Stomach (tissue), 19 donors: ENCODE measurements at places on chromosomes 7 and 10. TPM values are rescaled to one million over a fixed set of nuclear protein-coding genes. Genes with fewer than 3 reads are reported as not detected.

DNA sequence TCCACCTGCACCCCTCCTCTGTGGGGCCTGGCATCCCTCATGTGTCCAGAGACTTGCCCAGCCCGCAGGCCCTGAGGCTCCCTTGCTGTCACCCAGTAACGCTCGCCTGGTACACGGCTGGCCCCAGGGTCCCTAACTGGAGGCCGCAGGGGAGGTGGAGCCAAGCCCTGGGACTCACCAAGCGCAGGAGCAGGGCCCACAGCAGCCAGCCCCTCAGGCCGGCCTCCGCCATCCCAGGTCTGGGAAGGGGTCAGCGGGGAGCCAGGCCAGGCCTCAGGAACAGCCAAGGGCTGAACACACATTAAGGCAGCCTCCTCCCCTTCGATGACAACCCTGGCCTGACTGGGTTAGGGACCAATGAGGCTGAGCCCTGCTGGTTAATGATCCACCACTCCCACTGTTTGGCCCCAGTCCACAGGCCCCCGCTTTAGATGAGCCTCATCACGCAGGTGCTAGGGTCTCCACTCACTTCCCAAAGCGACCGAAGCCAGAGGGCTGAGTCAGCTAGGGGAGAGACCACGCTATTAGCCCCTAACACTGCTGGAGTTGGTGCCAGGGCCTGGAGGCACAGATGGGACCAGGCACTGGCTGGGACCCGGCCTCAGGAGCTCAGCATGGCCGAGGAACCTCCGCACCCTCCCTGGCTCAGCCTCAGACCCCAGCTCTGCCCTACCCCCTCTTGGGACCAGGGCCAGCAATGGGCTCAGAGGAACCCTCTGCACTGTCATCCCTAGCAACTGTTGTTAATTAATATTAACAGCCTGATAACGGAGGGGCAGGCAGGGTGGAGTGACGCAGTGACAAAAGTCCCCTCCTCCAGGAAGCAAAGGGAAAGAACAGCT is at the start of gene NPC1L1:
NPC1L1 (minus strand) TSS at position 303 of the 842 bp plus-strand sequence; CDS start at position 232, 71 bp downstream.
- no peak for DNase-seq

PAPOLB gene
- total RNA-seq: not detected

- DNase-seq: no peak
Observed at GRCh38 chr10:122391875-122392274, 17.4 kb downstream of the PLEKHA1 start.

DNAAF5 gene
- 210 TPM for total RNA-seq

- no peak for DNase-seq
Observed at GRCh38 chr7:33788531-33788930, 116.8 kb upstream of the BMPER start.

SRRM3 gene
- total RNA-seq: 0.37 TPM

- peak; percentile 18 for DNase-seq
Observed at GRCh38 chr10:63464402-63465292, 1.1 kb downstream of the JMJD1C start.

DNA sequence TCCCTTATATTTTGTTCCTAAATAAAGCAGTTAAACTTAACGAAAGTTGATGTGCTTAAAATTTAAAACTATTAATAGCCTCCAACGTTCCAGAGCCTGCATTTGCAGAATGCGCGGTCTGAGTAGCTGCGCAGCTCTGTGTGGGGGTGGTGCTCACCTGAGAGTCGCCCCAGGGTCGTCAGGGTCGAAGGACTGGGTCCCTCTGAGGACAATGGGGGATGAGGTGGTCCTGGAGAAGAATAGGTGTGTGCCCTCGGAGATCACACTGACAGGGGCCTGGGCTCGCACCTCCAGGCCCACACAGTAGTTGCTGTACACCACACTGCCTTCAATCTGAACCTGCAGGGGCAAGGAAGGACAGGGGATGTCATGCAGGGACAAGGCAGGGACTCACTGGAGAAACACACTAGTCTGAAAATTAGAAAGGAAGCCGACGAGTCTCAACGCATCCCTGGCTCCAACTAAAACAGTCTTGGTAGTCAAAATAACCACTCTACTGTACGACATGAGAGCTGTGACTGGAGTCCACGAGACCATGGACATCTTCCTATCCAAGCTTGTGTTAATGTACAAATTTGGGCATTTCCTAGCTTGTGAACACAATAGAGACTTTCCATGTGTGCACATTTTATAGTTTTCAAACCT is 54.4 kb downstream of the PKD1L1 start:
- DNase-seq: no peak

ENTPD1 gene
- total RNA-seq: 56.7 TPM

DNA sequence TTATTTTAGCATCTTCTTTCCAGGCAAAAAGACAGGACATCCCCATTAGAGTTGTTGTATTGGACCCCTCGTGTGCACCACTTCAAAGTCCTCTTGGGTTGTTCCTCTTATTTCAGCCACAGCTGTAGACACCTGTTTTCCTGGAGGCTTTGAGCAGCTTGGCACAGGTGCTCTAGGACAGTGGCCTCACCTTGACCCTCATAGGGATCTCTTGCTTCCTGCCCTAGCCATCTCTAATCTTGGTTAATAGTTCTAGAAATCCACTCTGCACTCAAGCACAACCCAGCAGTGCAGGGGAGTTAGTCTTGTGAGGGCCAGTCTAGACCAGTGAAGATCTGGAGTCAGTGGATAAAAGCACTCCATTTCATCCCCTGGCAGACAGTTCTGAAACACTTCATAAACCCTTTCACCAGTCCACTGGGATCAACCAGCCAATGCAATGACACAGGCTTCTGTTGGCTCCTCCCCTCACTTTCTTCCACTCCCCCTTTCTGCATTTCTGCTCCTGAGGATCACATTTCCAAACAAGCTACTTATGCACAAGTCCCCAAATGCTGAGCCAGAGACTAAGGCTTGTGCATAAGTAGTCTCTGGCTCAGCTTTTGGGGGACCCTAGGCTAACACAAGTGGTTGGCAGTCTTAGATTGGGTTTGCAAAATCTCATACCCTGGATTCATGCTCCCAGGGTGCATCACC is 131.5 kb upstream of the LAMB4 start:
- DNase-seq: no peak

GRCh38 chr10:112098682-112099081 is 84.9 kb downstream of the GPAM start:
- DNase-seq: no peak

DNA sequence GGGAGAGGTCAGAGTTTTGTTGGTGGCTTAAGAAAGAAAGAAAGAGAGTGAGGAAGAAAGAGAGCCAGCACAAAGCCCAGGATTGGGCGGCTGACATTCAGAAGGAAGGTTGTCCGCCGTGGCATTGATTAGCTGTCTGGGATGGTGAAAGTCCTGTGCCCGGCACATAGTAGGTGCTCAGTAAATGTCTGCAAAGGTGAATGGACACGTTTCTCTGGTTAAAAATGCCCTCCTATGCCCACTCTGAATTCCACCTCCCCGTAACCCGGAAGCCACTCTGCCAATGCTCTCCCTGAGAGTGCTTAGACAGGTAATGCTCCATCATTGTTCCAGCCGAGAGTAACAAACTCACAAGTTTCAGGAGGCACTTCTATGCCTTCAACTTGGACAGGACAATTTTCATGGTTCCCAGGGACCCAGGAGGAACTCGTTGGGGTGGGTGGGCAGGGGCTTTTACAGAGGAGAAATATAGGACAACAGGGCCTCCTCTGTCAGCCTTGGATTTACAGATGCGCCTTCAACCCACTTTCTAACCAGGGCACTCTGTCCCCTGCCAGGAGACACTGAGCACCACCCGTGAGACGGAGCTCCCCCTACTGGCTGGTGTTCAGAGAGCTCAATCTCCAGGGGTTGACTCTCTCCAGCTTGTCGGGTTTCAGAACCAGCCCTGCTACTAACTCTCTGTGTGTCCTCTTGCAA is 411.5 kb upstream of the ZMIZ1 start:
- DNase-seq: peak; percentile 86

NRG3 gene
- total RNA-seq: 2.5 TPM

DNA sequence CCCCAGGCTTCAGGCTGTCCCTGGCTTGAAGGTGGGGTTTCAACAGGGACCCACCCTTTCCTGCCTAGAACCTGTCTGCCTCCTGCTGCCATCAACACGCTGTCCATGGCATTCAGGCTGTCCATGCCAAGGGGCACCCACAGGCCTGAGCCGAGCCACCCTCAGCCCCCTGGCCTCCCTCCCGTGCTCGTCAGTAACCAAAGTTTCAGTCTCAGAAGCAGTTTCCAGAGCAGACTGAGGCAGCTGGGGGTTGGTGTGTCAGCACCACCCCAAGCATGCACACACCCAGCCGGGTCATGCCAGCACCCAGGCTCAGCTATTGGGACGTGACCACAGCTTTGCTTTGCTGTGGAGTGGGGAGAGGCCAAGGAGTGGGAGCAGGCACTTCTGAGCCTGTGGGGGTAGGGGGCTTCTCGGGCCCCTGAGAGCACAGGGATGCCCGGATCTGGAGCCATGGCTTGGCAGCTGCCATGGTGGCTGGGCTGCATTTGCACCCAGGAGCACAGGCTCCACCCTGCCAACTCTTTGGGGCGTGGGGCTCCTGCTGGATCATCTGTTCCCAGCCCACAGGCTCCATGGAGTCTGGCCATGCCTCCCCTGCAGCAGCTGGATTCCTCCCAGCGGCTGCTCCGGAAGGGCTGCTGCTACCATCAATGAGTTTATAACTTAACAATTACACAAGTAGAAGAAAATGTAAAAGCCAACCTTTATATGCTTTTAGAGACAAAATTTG is 314.5 kb upstream of the SEMA3C start:
- no peak for DNase-seq

DNA sequence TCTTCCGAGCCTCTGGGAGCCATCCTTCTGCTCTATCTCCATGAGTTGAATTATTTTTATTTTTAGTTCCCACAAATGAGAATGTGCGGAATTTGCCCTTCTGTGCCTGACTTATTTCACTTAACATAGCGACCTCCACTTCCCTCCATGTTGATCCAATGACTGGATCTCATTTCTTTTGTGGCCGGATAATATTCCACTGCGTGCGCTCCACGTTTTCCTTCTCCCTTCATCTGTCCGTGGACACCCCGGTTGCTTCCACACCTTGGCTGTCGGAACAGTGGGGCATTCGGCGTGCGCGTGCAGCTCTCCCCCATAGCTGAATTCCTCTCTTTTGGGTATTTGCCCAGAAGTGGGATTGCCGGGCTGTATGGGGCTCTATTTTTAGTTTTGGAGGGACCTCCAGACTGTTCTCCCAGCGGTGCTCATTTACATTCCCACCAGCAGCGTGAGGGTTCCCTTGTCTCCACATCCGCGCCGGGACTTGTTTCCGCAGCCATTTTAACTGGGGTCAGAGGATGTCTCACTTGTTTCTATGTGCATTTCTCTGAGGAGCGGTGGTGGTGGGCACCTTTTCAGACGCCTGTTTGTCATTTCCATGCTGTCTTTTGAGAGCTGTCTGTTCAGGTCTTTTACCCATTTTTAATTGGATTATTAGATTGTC is 51.0 kb upstream of the SUN1 start:
- peak; percentile 69 for DNase-seq

DNA sequence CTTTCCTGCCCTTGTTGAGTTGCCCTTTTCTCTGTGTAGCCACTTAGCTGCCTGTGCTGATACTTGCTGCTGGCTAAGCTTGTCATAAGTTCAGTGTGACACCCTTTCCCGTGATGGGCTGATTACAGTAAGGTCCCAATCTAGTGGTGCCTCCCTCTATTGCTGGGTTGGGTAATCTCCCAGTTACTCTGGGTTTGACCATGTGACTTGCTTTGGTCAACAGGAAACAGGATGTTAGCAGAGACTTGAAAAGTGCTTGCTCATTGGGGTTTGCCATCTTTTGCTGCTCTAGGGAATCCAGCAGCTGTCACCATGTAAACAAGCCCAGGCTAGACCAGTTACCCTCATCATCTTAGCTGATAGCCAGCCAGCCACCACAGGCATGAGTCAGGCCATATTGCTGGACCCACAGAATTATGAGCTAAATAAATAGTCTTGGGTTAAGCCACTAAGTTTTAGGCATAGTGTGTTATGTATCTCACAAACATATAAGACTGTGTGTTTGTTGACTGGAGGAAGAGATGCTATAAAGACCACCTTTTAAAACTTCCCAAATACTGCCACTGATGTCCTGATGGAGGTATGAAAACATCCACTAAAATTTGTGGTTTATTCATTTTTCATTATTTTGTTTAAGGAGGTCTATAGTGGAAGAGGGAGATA is 4.0 kb upstream of the LEP start:
- no peak for DNase-seq

SAP25 gene
- total RNA-seq: not detected

DNA sequence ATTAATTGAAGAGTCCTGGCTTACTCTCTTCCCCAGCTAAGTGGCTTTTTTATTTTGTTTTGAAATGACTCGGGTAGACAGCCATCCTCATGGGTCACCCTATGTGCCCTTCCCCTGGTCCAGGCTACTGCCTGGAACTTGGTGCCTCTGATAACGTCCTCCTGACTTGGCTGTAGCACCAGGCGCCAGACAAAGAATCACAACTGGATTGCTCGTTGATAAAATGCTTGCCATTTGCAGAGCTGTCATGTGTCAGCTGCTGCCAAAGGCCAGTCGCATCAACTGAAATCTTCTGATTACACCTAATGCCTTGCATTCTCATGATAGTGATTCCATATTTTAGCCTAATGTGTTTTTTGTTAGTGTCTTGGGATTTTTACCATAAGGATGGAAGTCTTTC is 27.4 kb upstream of the ABLIM1 start:
- no peak for DNase-seq

DNA sequence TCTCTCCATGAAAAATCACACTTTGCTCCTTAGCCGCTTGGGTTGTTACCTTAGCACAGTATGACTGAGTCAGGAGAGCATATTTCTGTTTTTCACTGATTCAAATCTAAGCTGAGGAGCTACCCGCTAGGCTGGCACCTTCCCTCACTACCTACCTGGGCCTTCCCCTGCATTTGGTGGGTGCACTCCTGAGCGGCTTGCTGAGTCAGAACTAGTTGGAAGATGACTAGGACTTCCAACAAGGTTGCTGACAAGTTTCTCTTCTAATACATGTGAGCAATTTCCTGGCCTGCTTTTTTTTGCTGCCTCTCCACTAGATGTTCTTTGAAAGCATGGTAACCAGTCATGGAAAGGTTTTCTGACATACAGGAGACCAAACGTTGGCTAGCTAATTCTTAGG is 43.8 kb upstream of the SEC61G start:
- DNase-seq: no peak

PHKG1 gene
- not detected for total RNA-seq

DNA sequence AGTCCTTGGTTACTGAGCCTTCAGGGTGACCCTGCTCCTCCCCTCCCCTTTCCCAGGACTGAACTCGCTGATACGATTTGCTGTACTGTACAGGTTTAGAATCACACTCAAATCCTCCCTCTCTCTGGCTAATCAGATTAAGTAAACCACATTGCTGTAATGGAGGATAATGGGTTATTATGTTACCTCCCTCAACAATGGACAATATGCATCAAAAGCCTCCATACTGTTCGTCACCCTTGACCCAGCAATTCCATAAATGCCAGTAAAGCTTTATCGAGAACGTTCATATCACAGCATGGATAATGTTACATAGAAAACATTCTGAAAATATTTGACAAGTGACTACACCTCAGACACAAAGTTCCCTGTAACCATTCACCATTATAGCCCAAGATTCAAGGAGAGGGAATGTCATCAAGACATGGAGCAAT is 61.7 kb downstream of the FAM107B start:
- no peak for DNase-seq

GRCh38 chr7:42227936-42228591 is 8.9 kb downstream of the GLI3 start:
- DNase-seq: peak; percentile 77

- DNase-seq: no peak
Observed at GRCh38 chr7:141158561-141158960, 84.7 kb downstream of the TMEM178B start.

NXPH1 gene
- total RNA-seq: not detected

- DNase-seq: no peak
Observed at GRCh38 chr7:117041007-117041406, 87.7 kb downstream of the ST7 start.

- DNase-seq: no peak
Observed at GRCh38 chr7:158270106-158270775, 317.4 kb downstream of the PTPRN2 start.

- DNase-seq: peak; percentile 85
Observed at GRCh38 chr7:28096713-28097112, 83.9 kb downstream of the JAZF1 start.
